T-helper 1 cell (primary cell): ENCODE measurements at places on chromosomes 3 and 15.

- no peak for DNase-seq
Measured at GRCh38 chr15:60272623-60273022, 125.2 kb downstream of the ANXA2 start.

- DNase-seq: no peak
Measured at GRCh38 chr3:126021224-126021623, 52.2 kb downstream of the ROPN1B start.

GRCh38 chr15:78988361-78988911, 43.6 kb upstream of the CTSH start:
- no peak for DNase-seq

- DNase-seq: no peak
Measured at GRCh38 chr3:188750617-188751016, 421.2 kb upstream of the TPRG1 start.

- no peak for DNase-seq
Measured at GRCh38 chr15:64990168-64990470, 405 bp upstream of the SPG21 start.

GRCh38 chr3:53633197-53633787, 138.9 kb downstream of the CACNA1D start:
- DNase-seq: no peak
